ENCODE measurements at places on chromosomes 7 and 10.

GRCh38 chr7:148020679-148021078 lies 569.9 kb upstream of the C7orf33 start:
- DNase-seq, result no peak

DNA sequence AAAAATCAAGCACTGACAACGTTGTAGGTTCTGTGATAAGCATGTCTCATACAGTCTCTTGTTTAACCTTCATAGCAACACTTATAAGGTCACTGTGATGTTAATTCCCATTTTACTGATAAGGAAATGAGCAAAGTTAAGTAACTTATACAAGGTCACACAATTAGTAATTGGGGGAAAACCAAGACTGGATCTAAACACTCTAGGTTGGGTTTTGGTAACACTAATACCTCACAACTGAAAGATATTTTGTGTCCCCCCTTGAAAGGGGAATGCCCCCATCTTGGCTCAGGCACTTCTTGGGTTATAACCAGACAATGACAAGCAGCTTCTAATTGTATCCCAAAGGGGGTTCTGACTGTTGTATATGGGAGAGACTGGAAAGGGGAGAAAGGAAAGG lies 36.0 kb upstream of the ABCB4 start:
- no peak for DNase-seq

DNA sequence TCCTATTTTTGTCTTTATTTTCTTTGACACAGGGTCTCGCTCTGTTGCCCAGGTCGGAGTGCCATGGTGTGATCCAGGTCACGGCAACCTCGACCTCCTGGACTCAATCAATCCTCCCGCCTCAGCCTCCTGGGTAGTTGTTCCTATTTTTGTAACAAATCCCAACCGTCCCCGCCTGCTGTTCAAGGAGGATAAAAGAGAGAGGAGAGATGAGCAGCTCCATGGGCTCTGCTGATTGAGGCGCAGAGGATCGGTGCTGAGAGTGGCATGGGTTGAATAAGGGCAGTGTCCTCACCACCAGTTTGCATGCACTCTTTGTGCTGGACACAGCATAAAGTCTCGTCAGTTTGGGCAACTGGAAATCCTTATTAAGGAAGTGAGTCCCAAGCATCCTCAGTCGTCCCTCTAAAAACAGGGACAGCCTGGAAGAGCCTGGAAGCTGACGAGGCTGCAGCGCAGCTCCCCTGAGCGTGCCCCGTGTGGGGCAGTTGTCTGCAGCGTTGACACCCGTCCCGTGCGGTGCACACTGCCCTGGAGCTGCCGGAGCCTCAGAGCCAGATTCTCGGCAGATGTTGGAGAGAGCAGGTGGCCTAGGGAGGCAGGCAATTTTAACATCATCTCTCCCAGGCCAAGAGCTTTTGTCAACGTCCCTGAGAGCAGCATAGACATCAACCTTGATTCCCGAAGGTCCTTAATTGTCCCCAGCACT lies 404.2 kb upstream of the RNF32 start:
- DNase-seq, result no peak

DNA sequence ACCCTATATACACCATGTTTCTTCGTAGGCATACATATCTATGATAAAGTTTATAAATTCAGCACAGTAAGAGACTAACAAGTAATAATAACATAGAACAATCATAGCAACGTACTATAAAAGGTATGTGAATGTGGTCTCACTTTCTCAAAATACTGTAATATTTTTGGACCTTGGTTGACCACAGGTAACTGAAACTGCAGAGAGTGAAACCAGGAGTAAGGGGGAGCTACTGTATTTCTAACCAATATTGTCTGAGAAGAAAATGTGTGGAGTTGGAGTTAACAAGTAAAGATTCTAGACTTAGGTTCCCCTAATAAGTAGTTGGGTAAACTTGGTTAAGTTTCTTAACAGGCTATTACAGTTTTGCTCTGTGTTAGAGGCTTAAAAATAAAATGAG lies 72.1 kb downstream of the GNAI1 start:
- no peak for DNase-seq

- DNase-seq, result no peak
These were observed 70.8 kb downstream of the ORC5 start for GRCh38 chr7:104136981-104137380.

- no peak for DNase-seq
These were observed 65.7 kb downstream of the GTF2IRD1 start for GRCh38 chr7:74519395-74519794.

- DNase-seq, result no peak
These were observed 7.3 kb downstream of the SVIL start for GRCh38 chr10:29627201-29628132.

DNA sequence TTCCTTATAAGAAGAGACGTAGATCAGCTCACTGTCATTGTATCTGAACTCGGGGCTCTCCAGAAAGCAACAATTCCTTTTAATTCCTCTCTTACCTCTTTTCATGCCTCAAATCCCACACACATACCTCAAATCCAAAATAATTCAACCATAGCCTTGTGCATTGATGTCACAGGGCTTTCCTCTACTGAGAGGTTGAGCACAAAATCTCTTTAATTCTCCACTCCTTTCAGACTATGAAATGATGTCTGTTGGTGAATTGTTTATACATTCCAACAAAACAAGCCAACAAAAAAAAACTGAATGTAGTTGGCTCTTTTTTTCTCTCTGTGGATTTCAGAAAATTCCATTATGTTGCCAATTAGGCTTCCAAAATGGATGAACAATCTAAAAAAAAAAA lies 53.2 kb downstream of the BPGM start:
- DNase-seq, result no peak

GRCh38 chr7:80151274-80151665 lies 16.6 kb downstream of the GNAI1 start:
- no peak for DNase-seq

- DNase-seq, result no peak
These were observed 253.7 kb downstream of the DYNC1I1 start for GRCh38 chr7:96026010-96026409.

- DNase-seq, result no peak
These were observed 109.6 kb upstream of the SEM1 start for GRCh38 chr7:96819111-96819700.

DNA sequence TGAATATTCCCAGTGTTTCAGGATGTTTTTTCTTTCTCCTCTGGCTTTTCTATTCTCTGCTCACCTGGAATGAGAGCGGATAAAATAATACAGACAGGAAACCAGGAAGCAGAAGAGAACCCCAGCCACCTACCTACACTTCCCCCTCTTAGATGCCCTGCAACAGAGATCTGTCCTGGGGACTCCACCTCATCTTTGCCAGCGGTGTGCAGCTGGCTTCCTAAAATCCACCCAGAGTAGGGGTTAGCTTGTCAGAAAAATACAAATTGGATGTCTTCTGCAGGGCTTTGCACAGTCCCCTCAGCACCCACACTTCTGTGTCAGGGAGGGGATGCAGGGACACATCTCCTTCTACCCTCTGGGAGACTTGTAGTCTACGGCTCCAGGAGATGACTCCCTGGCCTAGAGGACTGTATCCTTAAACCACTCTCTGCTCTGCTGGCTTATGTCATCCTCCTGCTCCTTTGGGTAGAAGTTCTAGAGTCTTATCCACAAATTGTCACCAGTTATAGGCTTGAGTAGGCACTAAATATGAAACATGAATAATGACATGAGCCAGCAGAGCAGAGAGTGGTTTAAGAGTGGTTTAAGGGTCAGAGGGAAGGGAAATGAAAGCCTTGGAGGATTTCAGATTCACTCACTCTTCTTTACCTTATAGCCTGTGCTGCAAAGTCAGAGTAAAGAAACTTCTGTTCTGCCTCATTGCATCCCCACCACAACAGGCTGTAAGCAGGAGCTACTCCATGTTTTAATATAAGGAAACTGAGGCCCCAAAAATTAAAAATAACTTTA lies 749.4 kb downstream of the AUTS2 start:
- DNase-seq, result no peak

DNA sequence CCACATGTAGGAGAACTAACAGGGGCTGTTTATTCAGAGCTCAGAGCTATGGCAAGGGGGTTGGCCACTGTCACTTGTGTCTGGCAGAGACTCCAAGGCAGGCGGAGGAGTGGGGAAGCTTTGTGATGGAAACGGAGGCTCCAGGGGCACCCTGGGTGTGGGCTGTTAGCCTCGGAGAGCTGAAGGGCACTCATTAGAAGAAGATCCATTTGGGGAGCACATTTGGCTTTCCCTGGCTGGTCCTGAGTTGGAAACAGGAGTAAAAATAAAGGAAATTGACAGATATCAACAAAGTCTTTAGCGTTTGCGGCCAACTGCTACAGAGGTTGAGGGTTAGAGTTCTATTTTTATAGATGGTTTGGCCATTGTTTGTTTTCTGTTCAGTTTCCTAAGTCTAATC lies 288.3 kb upstream of the MKI67 start:
- no peak for DNase-seq

- no peak for DNase-seq
These were observed 61.4 kb upstream of the STEAP1B start for GRCh38 chr7:22561321-22561811.

- DNase-seq, result no peak
These were observed 3.4 kb upstream of the IL6 start for GRCh38 chr7:22723637-22724036.

GRCh38 chr10:132618158-132618919 lies 80.8 kb downstream of the INPP5A start:
- no peak for DNase-seq

DNA sequence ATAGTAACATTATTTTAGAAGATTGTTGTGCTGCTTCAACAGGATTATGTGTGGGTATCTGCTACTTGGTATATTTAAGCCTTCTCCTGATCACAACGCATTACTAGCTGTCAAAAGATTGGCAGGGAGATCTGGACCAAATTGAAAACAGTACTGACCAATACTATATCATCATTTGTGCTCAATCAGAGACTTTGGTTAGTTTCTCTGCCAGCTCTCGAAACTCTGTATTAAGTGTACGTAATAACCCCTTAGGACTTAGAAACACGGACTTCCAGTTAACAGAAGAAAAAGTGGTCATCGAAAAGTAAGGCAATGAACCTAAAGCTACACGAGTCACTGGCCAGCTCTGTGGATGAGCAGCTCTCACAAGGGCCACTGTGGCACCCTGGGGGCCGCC lies 146.0 kb downstream of the EVX1 start:
- no peak for DNase-seq

DNA sequence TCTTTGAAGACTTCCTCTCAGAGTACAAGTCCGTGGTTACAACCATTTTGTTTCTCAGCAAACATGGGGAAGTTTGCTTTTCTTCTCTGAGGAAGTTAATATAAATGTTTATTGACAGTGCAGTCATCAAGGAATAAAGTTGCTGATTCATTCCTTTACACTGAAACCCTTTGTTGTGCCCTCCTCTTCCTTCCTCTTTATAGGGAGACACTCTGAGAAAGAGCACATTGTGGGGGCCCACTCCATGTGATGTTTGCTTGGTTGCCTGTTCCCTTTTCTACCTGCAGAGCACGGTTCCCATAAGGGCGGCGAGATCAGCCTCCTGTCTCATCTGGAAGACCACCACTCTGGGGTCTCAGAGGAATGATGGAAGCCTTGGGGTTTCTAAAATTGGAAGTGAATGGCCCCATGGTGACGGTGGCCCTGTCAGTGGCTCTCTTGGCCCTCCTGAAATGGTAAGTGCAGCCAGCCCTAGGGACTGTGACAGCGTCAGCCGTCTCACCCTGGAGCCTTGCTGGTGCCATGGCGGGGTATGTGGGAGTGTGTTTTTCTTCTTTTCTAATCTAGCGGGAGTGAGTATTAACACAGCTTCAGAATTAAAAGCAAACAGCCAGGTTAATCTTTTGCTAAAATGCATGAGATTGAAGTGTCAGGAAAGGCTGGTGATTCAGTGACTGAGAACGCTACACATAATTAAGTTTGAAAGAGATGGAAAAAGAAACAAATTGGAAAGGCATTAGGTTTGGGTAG lies at the start of gene TBXAS1:
Gene TBXAS1, plus strand, starts transcription at position 240 of the 750 bp plus-strand sequence. Its CDS starts 127 bp downstream, at position 367.
- peak; percentile 5 for DNase-seq

DNA sequence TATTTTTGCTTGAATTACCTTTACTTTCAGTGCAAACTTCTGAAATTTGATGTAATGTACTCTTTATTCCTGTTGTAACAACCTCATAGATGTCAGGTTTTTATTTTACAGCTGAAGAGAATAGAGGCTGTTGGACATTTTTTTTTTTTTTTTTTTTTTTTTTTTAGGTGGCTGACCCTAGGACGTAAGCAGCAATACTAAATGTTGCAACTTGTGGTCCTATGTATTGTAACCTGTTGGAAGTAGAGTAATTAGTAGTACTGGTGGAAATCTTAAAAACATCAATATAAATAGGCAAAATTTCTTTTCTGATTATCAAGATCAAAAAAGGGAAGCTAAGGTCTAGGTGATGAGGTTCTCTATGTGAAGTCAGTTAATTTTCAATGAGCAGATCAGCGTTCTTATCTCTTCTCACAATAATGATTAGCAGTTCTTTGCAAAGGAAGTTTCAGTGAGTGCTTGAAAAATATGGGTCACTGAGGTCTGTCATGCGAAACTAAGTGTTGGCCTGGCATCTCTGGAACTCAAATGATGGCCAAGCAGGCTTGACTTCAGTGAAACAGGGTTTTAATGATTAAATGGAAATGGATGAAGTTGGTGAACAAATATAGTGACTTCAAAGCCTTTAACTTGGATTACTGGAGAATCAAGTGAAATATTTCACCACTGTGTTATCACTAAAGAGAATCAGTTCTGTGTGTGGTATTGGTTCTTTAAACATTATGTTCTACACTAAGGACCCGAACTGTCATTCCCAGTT lies 42.7 kb downstream of the BICC1 start:
- DNase-seq, result no peak

GRCh38 chr10:62959553-62959952 lies 143.4 kb upstream of the EGR2 start:
- no peak for DNase-seq

DNA sequence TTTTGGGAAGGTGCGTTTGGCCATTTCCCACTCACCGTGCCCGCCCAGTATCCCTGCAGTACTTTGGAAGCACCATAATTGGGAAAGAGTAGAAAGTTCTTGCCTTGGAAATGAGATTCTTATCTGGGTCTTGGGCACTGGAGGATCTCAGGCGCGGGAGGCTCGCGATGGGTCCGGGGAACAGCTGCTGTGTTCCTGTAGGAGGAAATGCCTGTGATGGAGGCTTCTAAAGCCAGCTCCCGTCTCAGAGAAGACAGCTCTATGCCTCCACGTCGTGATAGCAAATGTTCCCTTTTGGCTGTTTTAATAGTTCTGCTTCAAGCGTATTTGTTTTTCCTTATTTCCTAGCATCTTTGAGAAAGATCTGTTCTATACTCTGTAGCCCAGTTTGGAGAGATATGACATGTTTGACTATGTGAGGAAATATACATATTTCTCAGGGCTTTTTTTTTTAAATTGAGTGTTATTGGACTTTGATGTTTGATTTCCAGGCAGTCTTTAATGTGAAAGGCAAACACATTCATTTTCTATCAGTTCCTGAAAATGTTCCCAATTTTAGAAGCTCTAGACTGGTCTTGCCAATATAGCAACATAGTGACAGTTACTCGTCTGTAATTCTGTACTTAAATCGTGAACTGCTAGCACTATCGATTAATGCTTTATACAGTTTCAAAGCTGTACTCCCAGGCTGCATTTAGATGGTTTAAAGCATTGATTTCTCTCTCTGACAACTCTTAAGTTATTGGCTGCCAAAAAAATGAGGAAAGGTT lies 280.8 kb downstream of the DPP6 start:
- no peak for DNase-seq

- no peak for DNase-seq
These were observed 78.1 kb upstream of the COL13A1 start for GRCh38 chr10:69723653-69724052.

GRCh38 chr7:155187061-155187785 lies 110.5 kb upstream of the INSIG1 start:
- DNase-seq, result no peak

All from T-helper 17 cell (primary cell).